Stimulated activated CD4-positive, alpha-beta T cell treated with anti-CD3 and anti-CD28 coated beads, Interleukin-4, amount 100 ng/mL, for 24 hours (primary cell): ENCODE measurements at places on chromosomes 4 and X.

DNA sequence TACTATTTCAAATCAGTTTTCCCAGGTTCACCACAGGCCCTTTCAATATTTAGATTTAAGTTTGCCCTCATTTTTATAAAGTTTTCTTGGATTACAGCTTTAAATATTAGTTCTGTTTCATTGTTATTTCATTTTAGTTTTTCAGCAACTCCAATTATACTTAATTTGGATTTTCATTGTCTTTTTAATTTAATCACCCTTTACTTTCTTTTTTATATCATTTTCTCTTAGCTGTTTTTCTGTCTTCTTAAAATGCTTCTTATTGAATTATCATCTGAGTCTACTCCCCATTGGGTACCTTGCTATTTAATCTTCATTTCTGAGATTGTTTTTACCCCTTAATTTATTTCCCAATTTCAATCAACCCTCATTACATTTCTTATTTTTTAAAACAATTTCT is 160.4 kb downstream of the PAPSS1 start:
- DNase-seq, result no peak

DNA sequence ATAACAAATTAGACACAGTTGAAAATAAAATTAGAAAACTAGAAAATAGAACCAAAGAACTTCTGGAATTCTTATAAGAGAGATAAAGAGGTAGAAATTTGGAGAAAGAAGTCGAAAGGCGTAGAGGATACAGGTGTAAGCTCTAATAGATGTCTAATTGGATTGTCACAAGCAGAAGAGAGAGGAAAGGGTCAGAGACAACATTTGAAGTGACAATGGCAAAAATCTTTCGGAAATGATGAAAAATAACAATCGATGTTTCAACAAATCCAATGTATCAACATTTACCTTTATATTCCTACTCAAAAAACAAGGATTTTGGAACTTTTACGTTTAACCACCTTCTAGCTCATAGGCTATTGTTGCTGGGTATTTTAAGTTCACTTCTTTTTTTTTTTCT is 3.8 kb downstream of the CXCL8 start:
- DNase-seq, result no peak

- peak; percentile 64 for DNase-seq
Observed at GRCh38 chr4:89024051-89024675, 32.8 kb downstream of the FAM13A start.

GRCh38 chr4:116829187-116829586 is 256.2 kb downstream of the TRAM1L1 start:
- no peak for DNase-seq

- no peak for DNase-seq
Observed at GRCh38 chrX:38260231-38260630, 39.6 kb upstream of the SRPX start.

DNA sequence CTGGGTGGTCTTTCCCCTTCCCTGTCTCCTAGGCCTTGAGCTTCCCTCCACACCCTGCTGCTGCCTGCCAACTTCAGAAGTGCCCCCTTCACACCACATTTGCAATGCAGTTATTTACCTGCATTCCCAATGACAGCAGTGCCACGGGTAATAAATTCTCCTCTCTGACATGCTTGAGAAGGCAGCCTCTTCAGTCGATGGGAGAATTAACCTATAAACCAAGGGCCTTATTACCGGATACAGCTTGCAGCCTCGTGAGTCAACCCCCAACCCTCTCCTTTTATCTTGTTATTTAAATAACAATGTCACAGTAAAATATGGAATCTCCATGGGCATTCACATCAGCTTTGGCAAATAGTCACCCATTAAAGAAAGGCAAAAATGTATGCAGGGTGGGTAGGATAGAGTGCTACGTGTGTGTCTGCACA is 34.7 kb upstream of the LGI2 start:
- DNase-seq, result no peak

DNA sequence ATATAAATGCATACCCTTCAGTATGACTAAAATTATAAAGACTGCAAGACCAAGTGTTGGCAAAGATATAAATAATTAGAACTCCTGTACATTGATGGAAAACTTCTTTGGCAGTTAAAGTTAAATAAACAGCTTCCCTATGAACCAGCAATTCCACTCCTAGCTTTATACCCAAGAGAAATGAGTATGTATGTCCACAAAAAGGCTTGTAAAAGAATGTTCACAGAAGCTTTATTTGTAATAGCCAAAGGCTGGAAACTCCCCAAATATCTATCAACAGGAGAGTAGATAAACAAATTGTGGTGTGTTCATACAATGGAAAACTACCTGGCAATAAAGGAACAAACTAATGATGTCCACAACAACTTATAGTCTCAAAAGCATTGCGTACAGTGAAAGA is 184.8 kb downstream of the AMELX start:
- DNase-seq, result no peak

DNA sequence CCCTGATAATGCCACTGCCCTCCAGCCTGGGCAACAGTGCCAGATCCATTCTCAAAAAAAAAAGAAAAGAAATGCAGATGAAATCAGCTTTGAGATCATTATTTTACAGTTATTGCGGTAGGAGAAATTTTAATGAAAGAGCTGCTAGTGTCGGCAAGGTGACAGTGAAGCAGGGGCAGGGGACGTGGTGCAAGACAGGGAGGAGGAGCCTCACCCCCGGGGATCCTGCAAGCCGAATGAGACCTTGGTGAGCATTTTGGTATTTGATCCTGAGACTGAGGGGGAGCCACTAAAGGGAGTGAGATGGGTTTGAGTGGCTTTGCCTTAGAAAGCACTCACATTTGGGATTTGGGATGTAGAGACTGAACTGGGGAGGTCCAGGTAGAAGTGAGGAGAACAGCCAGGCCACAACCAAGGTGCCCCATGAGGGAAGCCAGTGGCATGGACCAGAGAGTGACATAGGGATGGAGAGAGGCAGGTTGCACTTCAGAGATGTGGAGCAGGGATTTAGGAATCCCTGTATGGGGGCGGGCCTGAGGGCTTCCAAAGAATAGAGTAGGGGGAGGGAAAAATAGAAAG is 23.6 kb downstream of the RBM10 start:
- no peak for DNase-seq

- no peak for DNase-seq
Observed at GRCh38 chr4:111595456-111595855, 549.8 kb upstream of the FAM241A start.

DNA sequence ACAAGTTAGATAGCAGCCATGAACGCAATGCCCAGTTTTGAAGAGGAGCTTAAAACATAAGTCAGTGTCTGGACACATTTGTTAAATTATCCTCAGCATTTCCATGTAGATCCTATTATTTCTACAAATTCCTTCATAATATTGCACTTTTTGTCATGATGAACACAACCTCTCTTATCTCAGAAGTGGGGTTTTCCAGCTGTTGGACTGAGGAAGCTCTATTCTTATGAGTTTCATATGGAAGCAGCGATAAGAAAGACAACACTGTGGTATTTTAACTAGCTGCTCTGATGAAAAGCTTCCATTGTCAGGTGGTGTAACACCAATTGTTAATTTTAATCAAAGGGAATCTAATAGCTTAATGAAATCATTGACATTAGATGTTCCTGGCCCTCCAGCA is 308.7 kb downstream of the GBA3 start:
- no peak for DNase-seq

- no peak for DNase-seq
Observed at GRCh38 chr4:185754961-185755360, 57.0 kb downstream of the SORBS2 start.

DNA sequence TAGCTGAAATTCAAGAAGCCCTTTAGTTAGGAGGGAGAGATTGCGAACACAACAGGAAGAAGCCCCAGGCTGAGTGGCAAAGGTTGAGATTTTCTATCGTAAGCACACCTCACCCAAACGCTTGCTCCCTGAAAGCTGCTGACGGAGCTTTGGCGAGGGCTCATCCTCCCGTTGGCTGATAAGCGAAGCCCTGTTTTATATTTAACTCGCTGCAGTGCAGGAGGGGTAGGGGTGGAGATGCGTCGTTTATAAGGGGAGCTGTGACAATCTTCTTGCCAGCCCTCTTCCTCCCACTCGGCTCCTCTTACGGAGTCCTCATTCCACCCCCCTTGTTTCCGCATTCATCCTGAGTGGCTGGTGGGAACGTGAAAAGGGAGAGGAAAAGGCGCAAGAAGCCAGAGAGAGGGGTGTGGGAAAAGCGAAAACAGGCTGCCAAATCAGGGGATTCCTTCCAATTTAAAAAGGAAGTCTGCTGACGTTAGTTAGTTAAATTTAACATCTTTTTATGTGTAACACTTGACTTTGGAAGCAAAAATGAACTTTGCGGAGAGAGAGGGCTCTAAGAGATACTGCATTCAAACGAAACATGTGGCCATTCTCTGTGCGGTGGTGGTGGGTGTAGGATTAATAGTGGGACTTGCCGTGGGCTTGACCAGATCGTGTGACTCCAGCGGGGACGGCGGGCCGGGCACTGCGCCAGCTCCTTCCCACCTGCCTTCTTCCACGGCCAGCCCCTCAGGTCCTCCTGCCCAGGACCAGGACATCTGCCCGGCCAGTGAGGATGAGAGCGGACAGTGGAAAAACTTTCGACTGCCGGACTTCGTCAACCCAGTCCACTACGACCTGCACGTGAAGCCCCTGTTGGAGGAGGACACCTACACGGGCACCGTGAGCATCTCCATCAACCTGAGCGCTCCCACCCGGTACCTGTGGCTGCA is at the start of gene ENPEP:
Gene ENPEP, plus strand, starts transcription at position 275 of the 938 bp plus-strand sequence. Its CDS starts 260 bp downstream, at position 535.
- DNase-seq, result no peak

GRCh38 chr4:140092094-140092851 is 61.7 kb downstream of the MAML3 start:
- DNase-seq, result no peak

GRCh38 chrX:110409925-110410324 is 51.3 kb downstream of the RTL9 start:
- peak; percentile 21 for DNase-seq

DNA sequence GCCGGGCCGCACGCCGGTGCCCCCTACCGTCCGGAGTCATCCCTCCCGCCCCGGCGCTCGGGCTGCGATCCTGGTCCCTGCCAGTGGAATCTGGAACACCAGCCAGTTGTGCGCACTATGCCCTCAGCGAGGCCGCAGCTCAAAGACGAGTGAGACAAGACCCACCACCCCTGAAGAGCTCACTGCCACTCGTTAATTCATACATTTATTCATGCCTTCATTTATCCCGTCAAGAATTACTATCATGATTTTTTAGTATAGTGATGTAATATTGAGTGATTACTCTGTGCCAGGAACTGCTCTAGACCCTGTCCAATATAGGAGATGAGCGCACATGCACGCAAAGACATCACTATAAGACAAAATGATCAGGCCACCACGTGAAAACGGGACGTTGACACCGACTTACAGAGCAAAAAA is 247 bp upstream of the PPA2 start:
- no peak for DNase-seq

DNA sequence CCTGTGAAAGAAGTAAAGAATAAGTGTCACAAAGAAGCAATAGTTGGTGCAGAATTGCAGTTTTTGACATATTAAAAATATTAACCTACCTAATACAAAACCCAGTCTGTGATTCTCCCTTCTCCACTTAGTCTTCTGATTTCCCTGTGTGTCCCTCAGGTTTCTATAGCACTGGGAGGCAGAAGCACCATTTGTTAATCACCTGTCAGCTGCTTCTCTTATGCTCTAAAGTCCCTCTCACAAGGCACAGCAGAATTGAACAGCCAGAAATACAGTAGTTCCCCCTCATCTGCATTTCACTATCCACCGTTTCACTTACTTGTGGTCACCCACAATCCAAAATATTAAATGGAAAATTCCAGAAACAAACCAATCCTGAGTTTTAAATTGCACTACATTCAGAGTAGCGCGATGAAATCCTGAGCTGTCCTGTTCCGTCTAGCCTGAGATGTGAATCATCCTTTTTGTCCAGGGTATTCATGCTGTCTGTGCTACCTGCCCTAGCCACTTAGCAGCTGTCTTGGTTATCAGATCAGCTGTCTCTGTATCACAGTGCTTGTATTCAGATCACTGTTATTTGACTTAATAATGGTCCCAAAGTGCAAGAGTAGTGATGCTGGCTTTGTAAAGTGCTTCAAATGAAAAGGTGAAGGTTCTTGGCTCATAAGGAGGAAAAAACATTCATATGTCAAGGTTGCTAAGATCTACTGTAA is 984.1 kb upstream of the GRID2 start:
- no peak for DNase-seq

DNA sequence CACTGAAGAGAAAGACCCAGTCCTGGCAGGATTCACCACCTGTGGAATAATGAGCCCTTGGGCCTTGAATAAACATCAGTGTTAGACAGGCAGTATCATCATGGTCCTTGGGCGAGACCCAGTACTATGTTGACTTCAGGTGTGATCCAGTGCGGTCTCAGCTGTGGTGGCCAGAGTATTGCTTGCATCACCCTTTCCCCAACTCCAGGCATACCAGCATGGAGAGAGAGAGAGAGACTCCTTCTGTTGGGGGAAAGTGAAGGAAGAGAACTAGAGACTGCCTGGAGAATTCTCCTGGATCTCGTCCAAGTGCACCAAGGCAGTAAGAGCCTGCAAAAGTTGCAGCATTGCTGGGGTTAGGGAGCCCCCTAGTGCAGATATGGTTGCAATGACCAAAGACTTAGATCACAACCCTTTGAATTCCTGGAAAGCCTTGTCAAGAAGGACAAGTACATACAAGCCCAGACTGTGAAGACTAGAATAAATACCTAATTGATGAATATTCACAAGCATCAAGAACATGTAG is 61.1 kb upstream of the VAMP7 start:
- DNase-seq, result peak; percentile 39

GRCh38 chrX:133646719-133647116 is 231.4 kb upstream of the GPC4 start:
- no peak for DNase-seq

DNA sequence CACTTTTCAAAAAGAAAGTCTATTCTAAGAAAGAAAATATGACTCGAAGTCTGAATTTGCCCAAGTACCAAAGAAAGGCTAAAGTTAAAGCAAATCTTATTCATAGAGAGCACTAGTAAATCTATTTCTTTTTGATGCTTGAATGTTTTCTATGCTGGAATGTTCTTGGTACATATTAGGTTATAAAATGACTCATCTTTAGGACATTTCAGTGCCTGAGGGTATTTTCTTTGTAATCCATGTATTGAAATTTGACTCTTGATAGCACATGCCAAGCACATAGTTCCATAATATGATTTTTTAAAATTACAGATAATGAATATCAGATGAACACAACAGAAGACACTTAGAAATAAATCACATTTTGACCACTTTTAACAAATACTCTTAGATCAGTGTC is 232.8 kb downstream of the TRIML1 start:
- DNase-seq, result no peak

GRCh38 chrX:137823257-137823656 is 257.3 kb downstream of the ZIC3 start:
- DNase-seq, result no peak

GRCh38 chrX:151516538-151517187 is 46.8 kb upstream of the PASD1 start:
- DNase-seq, result no peak

GRCh38 chr4:85372966-85373365 is 102.0 kb upstream of the ARHGAP24 start:
- DNase-seq, result no peak
